ENCODE measurements at places on chromosomes 1 and 21.

- no peak for DNase-seq
Observed at GRCh38 chr21:14271641-14272040, 55.7 kb downstream of the RBM11 start.

DNA sequence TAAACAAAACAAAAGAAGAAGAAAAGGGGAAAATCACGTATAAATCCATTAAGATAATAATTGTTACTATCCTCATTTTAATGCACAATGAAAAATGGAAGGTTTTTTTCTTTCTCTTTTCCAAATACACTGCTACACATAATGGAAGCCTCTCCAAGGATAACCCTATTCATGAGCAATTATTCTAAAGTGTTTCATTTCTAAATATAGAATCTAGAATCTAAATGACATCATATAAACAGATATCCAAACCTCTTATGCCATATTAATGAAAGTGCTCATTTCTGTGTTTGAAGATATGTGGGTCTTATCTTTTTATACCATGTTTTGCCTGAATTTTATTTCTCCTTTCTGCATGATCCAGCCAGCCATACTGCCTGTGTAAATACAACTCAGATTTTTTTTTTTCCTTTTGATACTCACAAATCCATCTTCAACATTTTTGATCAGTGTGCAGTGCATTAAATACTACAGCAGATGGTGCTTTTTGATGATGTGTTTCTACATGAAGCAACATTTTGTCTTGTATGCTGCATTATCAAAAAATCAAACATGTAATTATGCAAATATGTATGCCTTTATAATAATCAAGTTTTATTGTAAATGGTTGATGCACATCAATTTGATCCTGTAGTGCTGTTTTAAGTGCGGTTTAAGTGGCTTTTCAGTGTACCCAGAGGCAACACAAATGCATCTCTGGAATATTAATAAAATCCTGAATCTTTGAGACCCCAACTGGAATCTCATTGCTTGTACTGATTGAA is 625.6 kb upstream of the PTBP2 start:
- no peak for DNase-seq

DNA sequence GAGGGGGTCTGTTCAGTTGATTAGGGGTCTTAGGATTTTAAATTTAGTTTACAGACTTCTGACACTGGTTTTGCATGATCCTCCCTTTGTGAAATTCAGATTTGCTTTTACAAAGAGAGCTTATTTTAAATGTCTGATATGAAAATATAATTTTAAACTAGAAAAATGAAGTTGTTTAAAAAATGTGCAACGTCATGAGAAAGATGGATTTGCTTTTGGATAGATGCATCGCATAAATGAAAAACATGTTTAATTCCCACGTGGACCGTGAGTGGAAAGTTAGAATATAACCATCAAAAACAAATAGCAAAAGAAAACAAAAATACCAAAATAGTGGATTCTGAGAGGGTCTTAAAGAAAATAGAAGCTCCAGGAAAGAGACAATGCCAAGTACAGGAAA is 2.0 kb upstream of the OR2T3 start:
- DNase-seq: no peak

DNA sequence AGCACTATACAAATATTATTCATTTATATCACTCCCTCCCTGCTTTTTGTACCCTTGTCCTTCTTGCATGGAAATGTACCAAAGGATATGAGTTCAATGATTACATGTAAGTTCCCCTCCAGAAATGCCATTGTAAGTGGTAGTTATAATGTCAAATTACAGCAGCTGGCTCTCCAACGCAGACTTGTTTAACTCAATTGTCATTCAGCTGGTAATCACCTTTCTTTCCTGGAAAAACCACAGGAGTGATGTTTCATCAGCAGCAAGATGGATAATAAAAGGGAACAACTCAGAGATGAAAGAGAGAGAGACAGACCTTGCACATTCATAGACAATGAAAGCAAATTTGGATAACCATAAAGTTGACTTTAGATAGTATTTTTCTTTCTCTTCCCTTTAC is 578.6 kb upstream of the PBX1 start:
- DNase-seq: no peak

GRCh38 chr1:145957443-145958319 is at the start of gene LIX1L:
LIX1L (minus strand) TSS chr1:145958017; CDS start chr1:145957927, 90 bp downstream.
- peak; percentile 98 for DNase-seq

DNA sequence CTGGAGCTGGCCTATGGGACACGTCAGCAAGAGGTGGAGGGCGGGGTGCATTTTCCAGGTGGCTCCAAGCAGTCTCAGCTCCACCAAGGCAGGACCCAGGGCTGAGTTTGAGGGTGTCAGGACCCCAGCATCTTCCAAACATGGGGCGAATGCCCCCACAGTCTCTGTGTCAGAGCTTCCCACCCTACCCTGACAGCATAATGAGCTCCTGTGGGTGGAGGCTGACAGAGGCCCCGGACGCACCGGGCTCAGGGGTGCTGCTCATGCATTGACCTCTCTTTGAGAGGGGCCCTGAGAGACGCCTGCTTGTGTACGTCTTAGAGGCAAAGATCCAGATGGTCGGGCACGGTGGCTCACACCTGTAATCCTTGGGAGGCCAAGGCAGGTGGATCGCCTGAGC is 37.2 kb downstream of the SLC2A7 start:
- no peak for DNase-seq

DNA sequence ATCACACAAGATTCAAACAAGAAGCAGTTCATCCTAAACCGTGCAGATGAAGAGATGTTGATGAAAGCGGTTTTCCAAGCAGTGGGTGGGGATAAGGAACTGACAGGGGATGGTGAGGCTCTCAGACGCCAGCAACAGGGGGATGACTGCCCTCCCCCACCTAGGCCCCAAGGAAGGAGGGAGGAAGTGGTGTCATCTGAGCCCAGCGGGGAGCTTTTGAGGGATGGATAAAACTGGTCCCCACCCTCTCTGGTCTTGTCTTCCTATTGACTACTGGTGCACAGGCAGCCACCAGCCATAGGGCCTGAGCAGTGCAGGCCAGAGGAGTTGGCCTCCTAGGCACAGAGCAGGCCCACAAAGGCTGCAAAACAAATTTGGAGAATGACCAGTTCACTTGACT is 175.5 kb downstream of the HUNK start:
- DNase-seq: no peak

DNA sequence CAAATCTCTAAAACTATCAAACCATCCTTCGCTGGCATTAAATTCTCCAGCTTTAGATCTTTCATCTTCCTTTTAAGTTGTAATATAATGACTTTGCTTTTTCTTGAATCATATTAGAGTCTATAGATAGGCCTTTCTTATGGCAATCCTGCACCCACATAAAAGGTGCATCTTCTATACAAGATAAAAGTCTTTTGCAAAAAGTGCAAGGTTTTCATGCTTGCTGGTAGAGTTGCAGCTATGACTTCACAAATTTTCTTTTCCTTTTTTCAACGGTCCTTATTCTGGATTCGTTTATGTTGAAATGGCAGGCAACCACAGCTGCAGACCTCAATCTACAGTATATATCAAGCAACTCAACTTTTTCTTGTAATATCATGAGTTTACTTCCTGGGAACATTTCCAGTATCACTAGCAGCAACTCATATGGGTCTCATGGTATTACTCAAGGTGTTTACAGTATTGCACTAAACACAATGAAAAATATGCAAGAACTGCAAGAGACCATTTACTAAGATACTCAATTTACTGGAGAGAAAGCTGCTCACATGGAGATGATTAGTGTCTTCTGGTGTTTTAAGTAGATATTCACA is 22.1 kb downstream of the OMA1 start:
- DNase-seq: no peak

- no peak for DNase-seq
Observed at GRCh38 chr1:162656266-162656665, 24.0 kb downstream of the DDR2 start.

- no peak for DNase-seq
Observed at GRCh38 chr1:197062692-197063091, 4.4 kb downstream of the F13B start.

GRCh38 chr1:75074831-75075395 is 59.3 kb upstream of the LHX8 start:
- DNase-seq: no peak

- DNase-seq: no peak
Observed at GRCh38 chr1:71088645-71089287, 7.9 kb upstream of the ZRANB2 start.

DNA sequence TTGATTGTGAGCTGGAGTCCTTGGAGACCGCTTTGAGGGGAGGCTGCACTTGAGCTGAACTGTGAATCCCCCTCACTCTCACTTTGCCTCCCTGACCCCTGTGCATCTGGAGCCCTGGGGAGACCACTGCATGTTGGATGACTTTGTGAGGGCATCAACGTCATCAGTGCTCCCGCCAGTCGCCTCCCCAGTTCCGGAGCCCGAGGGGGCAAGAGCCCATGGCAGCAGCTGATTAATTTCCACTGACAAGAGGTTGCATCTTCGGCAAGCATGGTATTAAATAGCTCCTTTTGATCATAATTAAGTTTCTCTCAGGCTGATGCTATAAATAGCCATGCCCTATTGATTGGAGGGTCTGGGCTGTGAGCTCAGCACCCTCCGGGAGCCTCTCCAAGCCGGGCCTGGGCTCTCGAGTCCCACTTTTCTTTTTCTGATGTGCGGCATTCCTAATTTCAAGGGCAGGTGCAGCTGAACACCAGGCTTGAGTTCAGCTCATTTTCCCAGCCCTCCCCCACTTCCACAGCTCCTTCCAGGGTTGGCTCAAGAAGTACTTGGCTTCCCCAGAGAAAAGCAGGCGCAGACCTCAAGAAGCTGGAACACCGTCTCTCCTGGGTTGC is 33.2 kb downstream of the KCND3 start:
- DNase-seq: no peak

GRCh38 chr1:172972258-172972657 is 78.5 kb downstream of the TNFSF18 start:
- no peak for DNase-seq

GRCh38 chr1:196887515-196888239 is at the start of gene CFHR4:
CFHR4 (plus strand) TSS chr1:196888052; CDS start chr1:196888151, 99 bp downstream.
- no peak for DNase-seq

DNA sequence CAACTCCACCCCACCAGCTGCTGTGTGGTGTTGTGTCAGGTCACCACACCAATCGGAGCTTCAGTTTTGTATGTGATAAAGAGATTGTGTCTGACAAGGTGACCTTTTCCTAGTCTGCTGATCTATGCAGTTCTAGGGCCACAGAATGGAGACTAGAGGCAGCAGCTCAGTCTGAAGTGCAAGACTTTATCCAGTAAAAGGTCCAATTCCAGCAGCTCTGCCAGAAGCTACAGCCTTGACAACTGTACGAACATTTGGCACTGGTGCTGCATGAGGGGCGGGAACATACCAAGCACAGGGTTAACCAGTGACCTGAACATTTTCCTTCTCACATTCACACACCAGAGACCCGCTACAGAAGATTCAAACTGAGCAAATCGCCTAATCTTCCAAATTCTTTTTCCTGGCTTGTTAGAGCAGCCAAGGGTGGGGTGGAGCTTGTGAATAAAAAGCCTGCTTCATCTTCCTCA is 9.3 kb downstream of the FMO1 start:
- DNase-seq: no peak

GRCh38 chr1:81020506-81020905 is 780.2 kb upstream of the ADGRL2 start:
- no peak for DNase-seq

DNA sequence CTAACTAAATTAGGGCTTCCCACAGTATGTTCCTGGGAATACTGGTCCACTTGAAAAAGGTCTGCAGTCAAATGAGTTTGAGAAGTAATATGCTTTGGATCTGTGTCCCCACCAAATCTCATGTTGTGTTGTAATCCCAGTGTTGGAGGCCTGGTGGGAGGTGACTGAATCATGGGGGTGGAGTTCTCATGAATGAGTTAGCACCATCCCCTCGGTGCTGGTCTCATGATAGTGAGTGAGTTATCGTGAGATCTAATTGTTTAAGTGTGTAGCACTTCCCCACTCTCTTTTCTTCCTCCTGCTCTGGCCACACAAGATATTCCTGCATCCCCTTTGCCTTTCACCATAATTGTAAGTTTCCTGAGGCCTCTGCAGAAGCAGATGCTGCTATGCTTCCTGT is 16.9 kb upstream of the DMRTB1 start:
- peak; percentile 47 for DNase-seq

- no peak for DNase-seq
Observed at GRCh38 chr1:224262373-224263054, 67.5 kb downstream of the NVL start.

- no peak for DNase-seq
Observed at GRCh38 chr1:231226156-231226555, 14.9 kb upstream of the GNPAT start.

DNA sequence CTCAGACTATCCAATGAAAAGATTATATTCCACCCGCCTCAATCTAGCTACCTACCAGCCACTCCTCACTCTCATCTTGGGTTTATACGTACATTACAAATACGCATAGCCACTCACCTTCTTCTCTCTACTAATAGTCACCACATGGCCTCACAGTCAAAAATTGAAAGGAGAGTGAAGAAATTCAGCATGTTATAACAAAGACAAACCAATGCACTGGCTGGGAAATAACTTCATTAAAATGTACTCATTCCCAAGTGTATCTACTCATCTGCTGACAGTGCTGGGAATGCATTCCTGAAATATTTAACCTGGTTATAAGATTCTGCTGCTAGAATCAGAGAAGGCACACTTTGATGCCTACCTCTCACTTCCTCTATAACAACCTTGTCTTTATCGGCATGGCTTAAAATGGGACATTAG is 6.5 kb downstream of the ZNF644 start:
- DNase-seq: no peak

- peak; percentile 77 for DNase-seq
Observed at GRCh38 chr1:19643121-19643520, 990 bp upstream of the NBL1 start.

DNA sequence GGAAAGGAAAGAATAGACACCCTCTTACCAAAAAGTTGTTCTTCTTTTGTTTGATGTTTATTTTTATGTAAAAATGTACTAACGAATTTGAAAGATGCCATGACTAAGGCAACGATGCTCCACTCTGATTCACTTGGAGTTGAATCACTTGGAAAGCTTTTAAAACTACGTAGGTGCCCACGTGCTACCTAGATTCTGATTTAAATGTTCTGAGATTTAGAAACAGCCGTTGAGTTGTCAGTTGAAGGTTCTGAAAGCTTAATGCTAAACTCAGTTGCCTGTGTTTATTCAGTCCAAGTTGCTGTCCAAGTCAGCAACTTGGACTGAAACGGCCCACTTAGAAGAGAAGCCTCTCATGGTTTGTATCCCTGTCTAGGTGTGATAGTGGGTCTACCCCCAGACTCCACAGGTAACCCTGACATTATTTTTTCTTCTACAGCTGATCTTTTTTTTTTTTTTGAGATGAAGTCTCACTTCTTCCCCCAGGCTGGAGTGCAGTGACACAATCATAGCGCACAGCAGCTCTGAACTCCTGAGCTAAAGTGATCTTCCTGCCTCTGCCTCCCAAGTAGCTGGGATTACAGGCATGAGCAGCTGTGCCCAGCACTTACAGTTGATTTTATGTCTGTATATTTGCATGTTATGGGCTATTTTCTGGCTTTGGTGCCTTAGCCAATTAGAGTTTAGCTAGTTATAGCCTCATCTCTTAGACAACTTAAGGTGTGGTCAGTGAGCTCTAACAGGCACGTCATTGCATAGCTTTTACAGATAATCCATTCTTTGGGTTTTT is 1.4 kb upstream of the VAMP4 start:
- peak; percentile 93 for DNase-seq

Measured in RKO (cell line).